ENCODE measurements at places on chromosomes 7 and 10.

GRCh38 chr7:107048783-107049418 is 4.4 kb downstream of the PRKAR2B start:
- no peak for DNase-seq

DNA sequence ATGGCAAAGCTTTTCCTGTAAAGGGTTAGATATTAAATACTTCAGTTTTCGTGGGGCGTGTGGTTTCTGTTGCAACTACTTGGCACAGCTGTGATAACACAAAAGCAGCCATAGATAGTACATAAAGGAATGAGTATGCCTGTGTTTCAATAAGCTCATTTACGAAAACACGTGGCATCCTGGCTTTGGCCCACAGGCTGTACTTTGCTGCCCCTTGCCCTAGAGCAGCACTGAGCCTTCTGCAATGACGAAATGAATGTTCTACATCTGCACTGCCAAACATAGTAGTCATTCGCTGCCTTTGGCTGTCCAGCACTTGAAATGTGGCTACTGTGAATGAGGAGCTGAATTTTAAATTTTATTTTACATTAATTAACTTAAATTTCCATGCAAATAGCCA is 376.2 kb upstream of the TPK1 start:
- DNase-seq = no peak

DNA sequence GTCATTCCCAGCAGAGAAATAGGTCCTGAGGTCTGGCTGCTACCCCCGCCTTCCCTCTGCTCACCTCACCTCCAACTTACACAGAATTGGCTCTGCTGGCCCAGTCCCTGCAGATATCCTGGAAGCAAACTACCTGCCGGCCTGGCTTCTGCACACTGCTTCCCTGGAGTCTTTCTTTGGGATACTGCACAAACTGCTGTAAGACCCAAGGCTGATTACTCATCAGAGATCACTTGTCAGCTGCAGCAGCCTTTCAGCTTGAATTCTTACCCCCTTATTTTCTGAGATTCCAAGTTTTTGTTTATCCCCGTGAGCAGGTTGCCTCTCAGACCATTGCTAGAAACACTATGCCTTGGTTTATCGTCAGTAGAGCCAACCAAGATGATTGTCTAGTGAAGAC is 426.4 kb downstream of the PHTF2 start:
- no peak for DNase-seq

DNA sequence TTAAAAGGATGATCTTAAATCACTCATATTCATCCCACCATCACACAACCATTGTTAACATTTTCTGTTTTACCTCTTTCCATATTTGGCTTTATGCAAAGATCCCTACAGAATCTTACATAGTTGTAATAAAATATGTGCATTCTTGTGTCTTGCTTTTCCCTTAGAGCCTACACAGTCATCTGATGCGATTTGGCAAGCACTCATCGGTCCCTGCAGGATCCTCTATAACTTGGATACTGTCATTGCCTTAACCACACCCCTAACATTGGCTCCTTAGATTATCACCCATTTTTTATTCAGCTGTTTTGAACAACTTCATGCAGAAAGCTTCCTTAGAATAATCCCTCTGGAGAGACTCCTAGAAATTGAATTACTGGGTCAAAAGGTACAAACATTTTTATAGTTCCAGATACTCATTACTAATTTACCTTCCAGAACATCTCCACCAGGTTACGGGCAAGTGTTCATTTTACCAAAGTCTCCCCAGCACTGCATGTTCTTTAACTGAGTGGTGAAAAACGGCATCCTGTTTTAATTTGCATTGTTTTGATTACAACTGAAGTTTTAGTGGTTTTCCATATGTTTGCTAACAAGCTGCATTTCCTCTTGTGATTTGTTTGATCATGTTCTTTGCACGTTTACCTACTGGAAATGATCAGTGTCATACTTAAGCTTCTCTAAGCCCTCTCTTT is 268.3 kb downstream of the GRID1 start:
- DNase-seq = no peak

DNA sequence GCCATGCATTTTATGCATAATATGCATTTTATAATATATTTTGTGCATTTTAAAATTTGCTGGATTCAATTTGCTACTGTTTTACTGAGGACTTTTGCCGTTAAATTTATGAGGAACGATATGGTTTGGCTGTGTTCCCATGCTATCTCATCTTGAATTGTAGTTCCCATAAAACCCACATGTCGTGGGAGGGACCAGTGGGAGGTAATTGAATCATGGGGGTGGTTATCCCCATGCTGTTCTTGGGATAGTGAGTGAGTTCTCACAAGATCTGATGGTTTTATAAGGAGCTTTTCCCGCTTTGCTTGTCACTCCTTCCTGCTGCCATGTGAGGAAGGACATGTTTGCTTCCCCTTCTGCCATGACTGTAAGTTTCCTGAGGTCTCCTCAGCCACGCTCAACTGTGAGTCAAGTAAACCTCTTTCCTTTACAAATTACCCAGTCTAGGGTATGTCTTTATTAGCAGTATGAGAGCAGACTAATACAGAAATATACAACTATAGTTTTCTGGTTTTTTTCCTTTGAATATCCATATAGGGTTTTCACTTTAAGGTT is 201.4 kb upstream of the SH2B2 start:
- no peak for DNase-seq

- no peak for DNase-seq
Observed at GRCh38 chr10:49830016-49830415, 67.9 kb upstream of the OGDHL start.

- DNase-seq = no peak
Observed at GRCh38 chr10:119221201-119221600, 13.8 kb downstream of the GRK5 start.

- no peak for DNase-seq
Observed at GRCh38 chr10:372566-372965, 237.3 kb downstream of the ZMYND11 start.

DNA sequence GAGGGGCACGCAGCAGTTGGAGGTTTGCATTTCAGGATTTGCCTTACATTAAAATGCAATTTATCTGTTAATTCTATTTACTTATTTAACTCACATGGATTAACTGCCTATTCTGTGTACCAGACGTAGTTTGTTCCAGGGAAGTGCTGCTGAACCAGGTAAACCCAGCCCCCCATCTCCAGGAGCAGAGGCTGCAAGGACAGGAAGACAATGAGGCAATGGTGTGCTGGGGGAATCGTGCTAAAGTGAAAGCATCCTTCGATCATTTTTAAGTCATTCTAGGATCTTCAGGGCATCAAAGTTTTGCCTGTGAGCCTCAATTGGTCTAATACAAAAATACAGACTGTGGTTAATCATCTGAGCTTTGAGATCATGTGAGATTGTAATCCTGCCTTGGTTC is 166.4 kb downstream of the DNAJB6 start:
- no peak for DNase-seq

GRCh38 chr7:1260244-1260635 is 27.6 kb downstream of the UNCX start:
- no peak for DNase-seq

DNA sequence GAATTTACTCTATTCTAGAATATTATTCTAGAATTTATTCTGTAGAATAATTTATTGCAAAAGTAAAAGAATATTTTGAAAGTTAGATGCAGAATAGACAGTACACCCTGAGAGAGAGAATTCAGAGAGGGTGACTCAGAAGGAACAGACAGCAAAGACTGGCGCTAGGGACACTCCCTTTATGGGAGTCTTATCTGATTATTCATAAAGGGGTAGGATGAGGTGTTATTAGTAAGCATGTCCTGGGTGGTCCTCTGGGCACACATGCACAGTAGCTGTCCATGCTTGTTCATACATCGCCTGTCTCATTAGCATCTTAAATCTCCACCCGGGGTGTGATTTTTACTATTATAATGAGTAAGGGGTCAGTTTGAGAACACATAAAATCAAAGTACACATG is 100.1 kb downstream of the XPNPEP1 start:
- no peak for DNase-seq

DNA sequence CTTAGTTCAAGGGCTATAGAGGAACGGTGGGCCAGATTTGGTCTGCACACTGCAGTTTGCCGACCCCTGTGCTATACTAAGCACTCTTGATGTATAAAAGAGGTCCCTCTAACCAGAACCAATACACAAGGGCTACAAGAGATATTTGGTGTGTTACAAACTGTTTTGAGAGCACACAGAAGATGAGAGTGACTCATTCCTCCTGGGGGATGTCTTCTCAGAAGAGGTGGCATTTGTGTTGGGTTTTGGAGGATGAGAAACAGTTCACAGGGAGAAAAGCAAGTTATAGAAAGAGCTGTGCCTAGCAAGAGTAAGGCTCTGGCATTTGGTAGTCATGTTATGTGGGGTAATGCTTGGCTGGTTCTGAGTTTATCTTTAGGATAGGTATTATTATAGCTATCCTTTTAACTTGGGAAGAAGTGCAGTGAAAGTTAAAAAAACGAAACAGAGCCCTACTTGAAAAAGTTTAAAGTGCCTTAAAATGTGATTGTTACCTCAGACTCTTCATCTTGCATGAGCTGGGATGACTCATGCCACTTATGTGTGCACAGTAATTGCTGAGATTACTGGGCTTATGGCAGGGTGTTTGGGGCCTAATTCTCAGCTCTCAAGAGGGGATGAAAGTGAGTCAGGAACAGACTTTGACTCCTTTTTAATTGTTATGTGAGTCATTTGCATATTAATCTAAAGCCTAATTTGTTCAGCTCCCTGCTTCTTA is 160.4 kb downstream of the KIF20B start:
- no peak for DNase-seq

DNA sequence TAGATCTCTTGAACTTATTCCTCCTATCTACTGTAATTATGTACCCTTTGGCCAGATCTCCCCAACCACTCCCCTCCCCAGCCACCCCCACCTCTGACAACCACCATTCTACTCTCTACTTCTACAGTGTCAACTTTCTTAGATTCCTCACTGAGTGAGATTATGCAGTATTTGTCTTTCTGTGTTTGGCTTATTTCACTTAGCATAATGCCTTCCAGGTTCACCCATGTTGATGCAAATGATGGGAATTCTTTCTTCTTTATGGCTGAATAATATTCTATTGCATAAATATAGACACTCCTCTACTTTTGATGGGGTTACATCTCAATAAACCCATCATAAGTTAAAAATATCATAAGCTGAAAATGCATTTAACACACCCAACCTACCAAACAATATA is 21.3 kb upstream of the HNRNPH3 start:
- DNase-seq = no peak

DNA sequence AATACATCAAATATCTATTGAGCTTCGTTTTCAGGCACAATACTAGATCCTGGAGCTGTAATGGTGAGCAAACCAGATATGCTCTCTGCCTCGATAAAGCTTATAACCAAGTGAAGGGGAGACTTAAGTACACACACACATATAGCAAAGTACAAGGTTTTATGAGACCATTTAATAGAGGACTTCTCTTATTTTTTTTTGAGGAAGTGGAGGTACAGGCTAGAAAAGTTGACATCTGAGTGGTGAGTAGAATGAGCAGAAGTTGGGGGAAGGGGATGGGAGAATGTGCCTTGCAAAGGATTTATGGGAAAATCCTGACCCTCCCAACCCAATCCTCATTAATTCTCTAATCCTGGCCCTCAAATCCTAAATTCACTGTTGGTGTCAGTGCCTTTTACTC is 7.7 kb downstream of the CCDC136 start:
- no peak for DNase-seq

- no peak for DNase-seq
Observed at GRCh38 chr7:144885478-144885877, 49.6 kb upstream of the TPK1 start.

DNA sequence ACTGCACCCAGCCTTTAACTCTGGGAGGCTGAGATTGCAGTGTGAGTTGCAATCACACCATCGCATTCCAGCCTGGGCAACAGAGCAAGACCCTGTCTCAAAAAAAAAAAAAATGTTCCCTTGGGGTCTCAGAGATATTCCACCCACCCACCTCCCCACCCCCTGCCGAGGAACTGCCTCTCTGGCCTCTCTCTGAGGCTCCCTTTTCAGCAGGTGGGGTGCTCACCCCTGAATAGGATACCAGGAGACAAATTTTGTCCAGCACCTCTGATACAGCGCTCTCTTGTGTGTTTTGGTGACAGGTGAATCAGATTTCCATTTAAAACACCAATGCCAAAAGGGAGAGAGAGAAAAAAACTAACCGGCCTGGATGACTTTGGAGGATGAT is 92.6 kb upstream of the KIF5B start:
- no peak for DNase-seq

DNA sequence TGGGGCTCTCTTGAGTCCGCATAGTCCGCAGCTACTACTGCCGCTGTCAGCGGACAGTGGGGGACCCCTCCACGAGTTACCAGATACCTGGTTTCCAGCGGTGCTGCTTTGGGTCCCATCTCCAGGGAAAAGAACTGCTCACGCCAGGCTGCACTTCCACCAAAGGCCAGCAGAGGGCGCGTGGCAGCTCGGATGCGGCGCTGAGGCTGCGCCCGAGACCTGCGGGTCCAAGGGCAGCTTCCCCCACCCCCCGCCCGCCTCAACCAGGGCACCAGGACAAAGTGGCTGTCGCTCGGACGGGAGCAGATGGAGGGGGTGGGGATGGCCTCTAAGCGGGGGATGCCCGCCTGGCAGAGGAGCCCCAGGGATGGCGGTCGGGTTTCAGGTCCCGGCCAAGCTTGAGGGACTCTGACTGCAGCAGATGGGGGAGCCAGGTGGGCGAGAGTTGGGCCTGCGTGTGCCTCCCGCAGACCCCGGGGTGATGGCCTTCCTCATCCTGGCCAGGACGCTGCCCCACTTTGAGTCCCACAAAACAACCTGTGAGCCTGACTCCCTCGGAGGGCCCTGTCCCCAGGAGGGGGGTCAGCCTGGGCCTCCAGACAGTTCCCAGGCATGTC is 23.8 kb upstream of the ZNF735 start:
- DNase-seq = peak; percentile 29

GRCh38 chr10:67385089-67385488 is 310.9 kb downstream of the CTNNA3 start:
- DNase-seq = no peak

DNA sequence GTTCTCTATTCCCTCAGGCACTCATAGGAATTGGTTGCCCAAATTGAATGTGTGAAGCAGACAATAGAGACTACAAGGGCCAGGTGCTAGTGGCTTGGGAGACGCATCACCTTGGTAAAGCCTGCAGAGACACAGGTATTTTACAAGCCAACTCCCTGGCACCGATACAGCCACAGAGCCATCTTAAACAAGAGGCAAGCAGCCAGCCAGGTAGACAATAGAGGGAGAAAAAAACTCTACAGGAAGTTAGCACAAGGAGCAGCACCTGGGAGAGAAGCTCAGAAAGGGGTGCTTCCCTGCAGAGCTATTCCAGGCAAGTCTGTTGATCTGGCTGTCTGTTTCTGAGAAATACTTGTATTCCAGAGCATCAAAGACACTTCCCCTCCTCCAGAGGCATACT is 43.0 kb upstream of the CDK1 start:
- no peak for DNase-seq

- no peak for DNase-seq
Observed at GRCh38 chr10:62022830-62023229, 121.3 kb downstream of the ARID5B start.

- no peak for DNase-seq
Observed at GRCh38 chr10:16570731-16571130, 49.1 kb upstream of the C1QL3 start.

DNA sequence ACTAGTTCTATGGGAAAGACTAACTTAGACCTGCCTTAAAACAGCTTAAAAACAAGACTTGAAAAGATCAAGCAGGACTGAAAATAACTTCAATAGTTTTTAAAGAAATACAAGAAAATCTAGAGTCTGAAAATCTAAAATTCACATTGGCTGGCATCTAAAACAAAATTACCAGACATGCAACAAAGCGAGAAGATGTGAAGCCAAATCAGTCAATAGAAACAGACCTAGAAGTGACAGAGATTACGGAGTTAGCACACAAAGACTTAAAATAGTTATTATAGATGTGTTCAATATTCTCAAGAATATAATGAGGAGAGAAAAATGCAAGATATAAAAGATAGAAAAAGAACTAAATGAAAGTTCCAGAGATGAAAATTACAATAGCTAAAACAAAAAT is 78.3 kb upstream of the DIP2C start:
- no peak for DNase-seq

Measured in stimulated activated CD4-positive, alpha-beta T cell treated with anti-CD3 and anti-CD28 coated beads, Interleukin-15, amount 100 ng/mL, for 1 hour (primary cell).